ENCODE measurements at places on chromosomes 5 and 9. TPM values are rescaled to one million over a fixed set of nuclear protein-coding genes. Genes with fewer than 3 reads are reported as not detected.

DNA sequence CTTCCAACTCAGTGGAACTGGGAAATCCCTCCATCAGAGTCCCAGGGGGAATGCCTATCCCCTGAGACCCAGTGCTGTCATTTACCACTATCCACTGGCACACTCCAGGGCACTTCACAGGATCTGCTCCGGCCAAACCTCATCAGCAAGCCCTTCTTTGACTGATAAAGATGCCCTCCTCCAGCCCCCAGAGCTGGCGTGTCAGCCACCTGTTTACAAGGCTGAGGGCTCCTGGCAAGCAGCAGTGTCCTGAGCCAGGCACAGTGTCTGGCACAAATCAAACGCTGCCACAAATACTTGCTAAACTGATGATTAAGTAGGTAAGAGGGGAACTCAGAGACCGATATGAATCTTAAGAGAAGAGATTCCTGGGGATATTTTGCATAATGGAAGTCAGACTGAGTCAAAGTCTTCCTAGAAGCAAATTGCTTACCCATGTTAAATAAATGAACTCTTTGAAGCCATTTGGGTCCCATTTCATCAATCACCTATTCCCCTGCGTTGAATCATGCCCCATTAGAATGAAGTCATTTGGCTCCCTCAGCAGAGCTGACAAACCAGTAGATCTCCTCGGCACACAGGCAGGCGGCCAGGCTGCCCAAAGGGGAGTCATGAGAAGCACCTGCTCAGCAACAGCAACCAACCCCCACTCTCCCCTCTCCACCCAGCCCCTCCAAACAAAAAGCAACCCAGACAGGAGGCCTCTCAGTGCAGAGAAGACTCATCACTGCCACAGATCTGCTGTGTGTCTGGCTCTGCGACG, 97.4 kb downstream of the CDK5RAP2 start:
- H3K27ac ChIP-seq = no peak overlapping the region
- H3K4me3 ChIP-seq = no peak overlapping the region
- no peaks in the 10 kb centered on the region for H3K36me3 ChIP-seq
- H3K4me1 ChIP-seq = no peaks in the 10 kb centered on the region
- no peaks in the 10 kb centered on the region for H3K27me3 ChIP-seq

ARRDC1 gene
- total RNA-seq = 215 TPM

GRCh38 chr9:109453210-109453842, 44.8 kb downstream of the PTPN3 start:
- DNase-seq = no peak
- H3K4me1 ChIP-seq = no peaks in the 10 kb centered on the region
- no peaks in the 10 kb centered on the region for H3K27me3 ChIP-seq
- no peak overlapping the region for H3K27ac ChIP-seq
- no peaks in the 10 kb centered on the region for H3K36me3 ChIP-seq

GRCh38 chr9:132207839-132208615, 46.2 kb downstream of the NTNG2 start:
- H3K27ac ChIP-seq = no peak overlapping the region
- H3K27me3 ChIP-seq = no peaks in the 10 kb centered on the region
- H3K4me3 ChIP-seq = no peak overlapping the region
- H3K4me1 ChIP-seq = no peaks in the 10 kb centered on the region

- no peak overlapping the region for H3K4me3 ChIP-seq
- H3K4me1 ChIP-seq = no peaks in the 10 kb centered on the region
- no peak for DNase-seq
- no peaks in the 10 kb centered on the region for H3K27me3 ChIP-seq
- H3K27ac ChIP-seq = no peak overlapping the region
Observed at GRCh38 chr5:57549566-57549965, 67.0 kb upstream of the ACTBL2 start.

DNA sequence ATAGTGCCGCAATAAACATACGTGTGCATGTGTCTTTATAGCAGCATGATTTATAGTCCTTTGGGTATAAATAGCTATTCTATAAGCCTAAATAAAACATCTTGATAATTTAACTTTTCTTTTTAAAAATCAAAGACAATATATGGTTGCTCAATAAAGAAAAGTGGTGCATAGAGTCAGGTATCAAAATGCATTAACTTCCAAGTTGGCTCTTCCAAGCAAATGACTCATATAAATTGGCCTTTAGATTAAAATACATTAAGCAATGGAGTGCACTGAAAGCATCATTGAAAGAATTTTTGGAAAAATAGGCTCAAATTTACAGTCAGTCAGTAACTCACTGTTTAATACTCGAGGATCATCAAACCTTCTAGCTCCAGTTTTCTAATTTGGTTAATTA, 106.6 kb downstream of the PLCXD3 start:
- no peak overlapping the region for H3K4me3 ChIP-seq
- no peaks in the 10 kb centered on the region for H3K4me1 ChIP-seq
- no peaks in the 10 kb centered on the region for H3K36me3 ChIP-seq
- H3K27ac ChIP-seq = no peak overlapping the region

- no peak overlapping the region for H3K4me3 ChIP-seq
- H3K36me3 ChIP-seq = no peaks in the 10 kb centered on the region
- H3K4me1 ChIP-seq = no peaks in the 10 kb centered on the region
- H3K27me3 ChIP-seq = no peaks in the 10 kb centered on the region
- H3K27ac ChIP-seq = no peak overlapping the region
- no peak for DNase-seq
Observed at GRCh38 chr5:127400539-127400938, 109.9 kb downstream of the MEGF10 start.

DNA sequence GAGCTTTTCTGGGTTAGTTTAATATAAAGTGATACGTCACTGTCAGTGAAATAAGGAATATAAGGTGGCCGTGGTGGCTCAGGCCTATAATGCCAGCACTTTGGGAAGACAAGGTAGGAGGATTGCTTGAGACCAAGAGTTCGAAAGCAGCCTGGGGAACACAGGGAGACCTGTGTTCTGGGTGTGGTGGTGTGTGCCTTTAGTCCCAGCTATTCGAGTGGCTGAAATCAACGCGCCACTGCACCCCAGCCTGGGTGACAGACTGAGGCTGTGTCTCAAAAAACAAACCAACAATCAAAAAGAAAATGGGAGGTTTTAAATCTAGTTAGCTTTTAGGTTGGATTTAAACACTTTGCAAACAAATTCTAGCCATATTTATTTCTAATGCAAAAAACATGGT, 53.1 kb downstream of the NSD1 start:
- no peak overlapping the region for H3K4me3 ChIP-seq
- no peak overlapping the region for H3K27ac ChIP-seq
- no peak for DNase-seq
- H3K4me1 ChIP-seq = no peaks in the 10 kb centered on the region

GRCh38 chr5:59893429-59894227, at the start of gene PDE4D:
Gene PDE4D (minus strand): TSS chr5:59893726.
- H3K4me1 ChIP-seq = no peaks in the 10 kb centered on the region
- H3K27me3 ChIP-seq = peaks cover 8% of the 10 kb centered on the region
- H3K4me3 ChIP-seq = peak within 1 kb of the TSS; percentile 35

DNA sequence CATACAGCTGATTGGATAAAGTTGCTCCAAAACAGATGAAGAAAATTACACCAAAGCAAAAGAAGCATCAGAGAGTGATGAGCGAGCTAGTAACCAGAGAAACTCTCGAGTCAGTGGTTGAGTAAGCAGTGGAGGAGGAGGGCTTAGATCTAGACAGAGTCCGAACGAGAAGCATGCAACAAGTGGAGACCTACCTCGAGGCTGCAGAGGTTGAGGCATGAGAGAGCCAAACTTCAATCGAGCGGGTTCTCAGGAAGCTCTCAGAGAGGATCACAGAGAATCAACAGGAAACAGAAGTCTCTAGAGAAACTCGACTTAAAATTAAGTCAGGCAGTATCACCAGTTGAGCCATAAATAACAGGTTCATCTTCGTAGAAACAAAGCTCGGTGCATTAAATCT, 6.1 kb downstream of the RUSC2 start:
- no peak overlapping the region for H3K4me3 ChIP-seq
- no peak overlapping the region for H3K27ac ChIP-seq
- no peak for DNase-seq
- H3K36me3 ChIP-seq = no peaks in the 10 kb centered on the region

GRCh38 chr5:83453937-83454336, 17.6 kb upstream of the VCAN start:
- H3K36me3 ChIP-seq = no peaks in the 10 kb centered on the region
- H3K4me3 ChIP-seq = no peak overlapping the region
- no peak for DNase-seq
- H3K27me3 ChIP-seq = no peaks in the 10 kb centered on the region

ABLIM3 gene
- 5.3 TPM for total RNA-seq

DNA sequence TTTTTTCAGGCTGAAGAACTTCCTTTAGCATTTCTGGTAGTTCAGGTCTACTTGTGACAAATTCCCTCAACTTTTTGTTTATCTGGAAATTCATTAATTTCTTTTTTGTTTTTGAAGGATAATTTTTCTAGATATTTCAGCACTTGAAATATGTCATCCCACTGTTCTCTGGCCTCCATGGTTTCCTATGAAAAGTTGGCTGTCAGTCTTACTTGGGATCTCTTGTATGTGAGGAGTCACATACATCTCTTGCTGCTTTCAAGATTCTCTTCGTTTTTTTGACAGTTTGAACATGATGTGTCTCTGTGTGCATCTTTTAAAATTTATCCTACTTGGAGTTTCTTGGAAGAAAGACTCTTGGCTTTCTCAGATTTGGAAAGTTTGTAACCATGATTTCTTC, 79.5 kb downstream of the RIC1 start:
- H3K36me3 ChIP-seq = no peaks in the 10 kb centered on the region
- DNase-seq = no peak
- H3K27me3 ChIP-seq = no peaks in the 10 kb centered on the region
- no peak overlapping the region for H3K27ac ChIP-seq

PCDHGA2 gene
- total RNA-seq = not detected

CNOT8 gene
- total RNA-seq = 36.9 TPM

DNA sequence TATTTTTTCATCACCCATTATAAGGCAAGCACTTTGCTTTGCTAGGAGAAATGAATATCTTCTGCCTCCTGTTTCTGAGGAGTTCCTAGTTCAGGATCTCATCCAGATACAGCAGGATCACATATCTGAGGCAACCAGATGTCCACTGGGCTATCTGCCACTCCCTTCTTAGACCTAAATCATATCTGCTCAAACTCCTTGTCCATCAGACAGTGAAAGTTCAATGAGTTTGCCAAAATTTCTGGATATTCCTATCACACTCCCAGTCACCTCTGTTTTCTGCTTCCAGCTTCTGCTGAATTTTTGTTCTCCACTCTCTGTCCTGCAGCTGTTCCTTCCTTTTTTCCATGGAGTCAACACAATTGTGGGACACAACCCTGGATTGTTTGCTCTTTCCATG, 54.2 kb upstream of the BASP1 start:
- no peak overlapping the region for H3K27ac ChIP-seq
- no peak for DNase-seq
- no peaks in the 10 kb centered on the region for H3K36me3 ChIP-seq
- no peaks in the 10 kb centered on the region for H3K27me3 ChIP-seq

- H3K27me3 ChIP-seq = no peaks in the 10 kb centered on the region
- no peak for DNase-seq
- no peak overlapping the region for H3K4me3 ChIP-seq
- no peaks in the 10 kb centered on the region for H3K4me1 ChIP-seq
- H3K27ac ChIP-seq = no peak overlapping the region
Observed at GRCh38 chr5:168472329-168472728, 13.9 kb upstream of the RARS1 start.

C5orf34 gene
- 0.47 TPM for total RNA-seq

BOD1 gene
- total RNA-seq = 21.0 TPM

DNA sequence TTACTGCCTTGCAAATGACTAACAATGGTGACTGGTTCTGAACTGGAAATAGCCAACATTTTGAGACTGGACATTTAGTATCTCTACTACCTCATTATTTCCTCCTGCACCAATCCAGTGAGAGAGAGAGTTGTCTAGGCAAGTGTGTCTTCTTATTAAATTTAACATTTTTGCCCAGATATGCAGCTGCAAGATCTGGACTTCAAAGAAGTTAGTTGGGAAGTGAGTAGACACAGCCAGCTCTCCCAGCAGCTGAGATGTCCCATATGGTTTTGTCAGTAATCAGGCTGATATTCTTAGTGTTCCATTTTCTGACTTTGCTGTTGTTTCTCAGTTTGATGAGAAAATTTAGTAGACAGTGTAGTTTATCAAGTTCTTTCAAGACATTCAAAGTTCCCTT, 1778.8 kb upstream of the CDH6 start:
- H3K27ac ChIP-seq = no peak overlapping the region
- H3K4me3 ChIP-seq = no peak overlapping the region
- no peaks in the 10 kb centered on the region for H3K4me1 ChIP-seq
- H3K27me3 ChIP-seq = no peaks in the 10 kb centered on the region
- no peak for DNase-seq

DNA sequence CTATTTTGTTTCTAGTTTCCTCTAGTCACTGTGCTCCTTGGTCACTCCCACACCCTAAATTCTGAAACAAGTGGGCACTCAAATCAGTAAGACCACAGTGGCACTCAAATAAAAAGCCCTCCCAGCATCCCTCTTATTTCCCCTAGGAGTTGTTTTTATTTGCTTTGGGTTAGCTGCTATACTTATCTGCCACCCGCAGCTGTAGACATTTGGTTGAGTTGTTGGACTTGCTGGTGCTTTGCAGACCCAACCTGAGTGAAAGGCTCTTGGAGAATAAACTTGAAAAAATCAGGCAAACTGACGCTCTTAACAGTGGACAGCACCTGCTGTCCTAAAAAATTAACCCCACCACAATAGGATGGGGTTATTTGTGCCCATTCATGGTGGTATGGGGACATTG, 203.0 kb downstream of the SPATA31A6 start:
- H3K36me3 ChIP-seq = no peaks in the 10 kb centered on the region
- H3K4me3 ChIP-seq = no peak overlapping the region
- H3K27ac ChIP-seq = no peak overlapping the region
- no peak for DNase-seq
- H3K4me1 ChIP-seq = no peaks in the 10 kb centered on the region

DNA sequence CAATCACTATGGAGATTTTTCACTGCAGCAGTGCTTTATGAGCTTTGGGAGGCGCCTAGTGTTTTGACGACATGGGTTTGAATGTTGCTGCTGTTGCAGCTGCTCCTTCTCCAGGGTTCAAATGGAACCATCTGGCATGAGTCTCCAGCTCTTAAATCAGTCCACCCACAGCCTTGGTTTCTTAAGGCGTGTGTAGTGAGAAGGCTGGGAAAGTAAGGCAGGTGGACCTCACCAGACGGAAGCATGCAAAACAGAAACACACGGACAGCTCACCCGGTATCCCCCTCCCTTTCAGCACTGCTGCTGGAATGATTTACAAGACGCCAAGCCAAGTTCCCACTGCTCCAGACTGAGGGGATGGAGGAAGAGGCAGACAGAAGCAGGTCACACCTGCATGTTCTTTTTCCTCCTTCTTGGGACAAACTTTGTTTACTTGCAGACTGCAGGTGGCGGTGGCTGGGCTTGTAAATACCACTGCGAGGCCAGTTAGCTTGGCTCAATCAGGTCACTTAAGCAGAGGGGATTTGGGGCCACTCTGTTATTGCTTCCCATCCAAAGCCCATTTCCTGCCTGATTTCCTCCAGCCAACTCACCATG, 47.4 kb downstream of the ADAM19 start:
- no peaks in the 10 kb centered on the region for H3K36me3 ChIP-seq
- no peaks in the 10 kb centered on the region for H3K27me3 ChIP-seq
- H3K4me3 ChIP-seq = no peak overlapping the region
- no peaks in the 10 kb centered on the region for H3K4me1 ChIP-seq

Data from Peyer's patch (tissue), 4 donors.